ENCODE measurements at places on chromosomes 13 and 19. TPM values are rescaled to one million over a fixed set of nuclear protein-coding genes. Genes with fewer than 3 reads are reported as not detected.

The NKPD1 gene
- total RNA-seq, result not detected

The ZNF154 gene
- not detected for total RNA-seq

The ZSWIM4 gene
- 3.5 TPM for total RNA-seq

The FFAR3 gene
- not detected for total RNA-seq

The GAPDHS gene
- not detected for total RNA-seq

Data from myometrial cell (primary cell).